ENCODE measurements at places on chromosomes 13 and 19.

- DNase-seq: no peak
Measured at GRCh38 chr13:27980280-27980998, 8.1 kb downstream of the URAD start.

- no peak for DNase-seq
Measured at GRCh38 chr19:49861541-49862378, 5.6 kb downstream of the PNKP start.

- no peak for DNase-seq
Measured at GRCh38 chr13:95671597-95671996, 5.3 kb upstream of the DNAJC3 start.

- DNase-seq: peak; percentile 5
Measured at GRCh38 chr19:38944981-38945506, 14.3 kb downstream of the MRPS12 start.

- no peak for DNase-seq
Measured at GRCh38 chr13:97212601-97213040, 9.5 kb upstream of the MBNL2 start.

GRCh38 chr19:29544656-29545360 is 19.0 kb downstream of the VSTM2B start:
- DNase-seq: no peak

DNA sequence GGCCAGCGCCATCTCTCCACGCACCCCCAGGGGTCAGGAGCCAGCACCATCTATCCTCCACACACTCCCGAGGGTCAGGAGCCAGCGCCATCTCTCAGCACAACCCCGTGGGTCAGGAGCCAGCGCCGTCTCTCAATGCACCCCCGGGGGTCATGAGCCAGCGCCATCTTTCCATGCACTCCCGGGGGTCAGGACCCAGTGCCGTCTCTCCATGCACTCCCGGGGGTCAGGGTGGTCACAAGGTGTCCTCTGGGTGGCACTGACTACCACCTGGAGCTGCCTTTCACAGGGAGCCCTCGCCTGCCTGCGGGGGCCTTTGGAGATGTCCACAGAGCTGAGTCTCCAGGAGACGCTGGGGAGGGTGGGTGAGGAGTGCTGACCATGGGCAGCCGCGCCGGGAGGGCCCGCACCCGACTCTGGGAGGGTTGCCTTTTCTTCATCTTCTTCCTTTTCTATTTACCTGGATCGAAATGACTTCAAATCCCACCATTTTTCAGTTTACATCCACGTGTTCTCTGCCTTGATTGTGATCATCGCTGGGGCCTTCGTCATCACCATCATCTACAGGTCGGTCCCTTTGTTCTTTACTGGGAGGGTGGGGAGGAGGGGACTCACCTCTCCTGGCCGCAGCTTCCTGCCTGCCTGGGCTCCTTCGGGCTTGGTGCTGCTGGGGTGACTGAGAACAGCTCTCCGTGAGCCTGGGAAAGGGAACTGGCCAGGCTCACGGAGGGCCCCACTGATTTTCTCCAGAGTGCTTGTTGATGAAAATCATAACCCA is 19.1 kb downstream of the TEX29 start:
- no peak for DNase-seq

DNA sequence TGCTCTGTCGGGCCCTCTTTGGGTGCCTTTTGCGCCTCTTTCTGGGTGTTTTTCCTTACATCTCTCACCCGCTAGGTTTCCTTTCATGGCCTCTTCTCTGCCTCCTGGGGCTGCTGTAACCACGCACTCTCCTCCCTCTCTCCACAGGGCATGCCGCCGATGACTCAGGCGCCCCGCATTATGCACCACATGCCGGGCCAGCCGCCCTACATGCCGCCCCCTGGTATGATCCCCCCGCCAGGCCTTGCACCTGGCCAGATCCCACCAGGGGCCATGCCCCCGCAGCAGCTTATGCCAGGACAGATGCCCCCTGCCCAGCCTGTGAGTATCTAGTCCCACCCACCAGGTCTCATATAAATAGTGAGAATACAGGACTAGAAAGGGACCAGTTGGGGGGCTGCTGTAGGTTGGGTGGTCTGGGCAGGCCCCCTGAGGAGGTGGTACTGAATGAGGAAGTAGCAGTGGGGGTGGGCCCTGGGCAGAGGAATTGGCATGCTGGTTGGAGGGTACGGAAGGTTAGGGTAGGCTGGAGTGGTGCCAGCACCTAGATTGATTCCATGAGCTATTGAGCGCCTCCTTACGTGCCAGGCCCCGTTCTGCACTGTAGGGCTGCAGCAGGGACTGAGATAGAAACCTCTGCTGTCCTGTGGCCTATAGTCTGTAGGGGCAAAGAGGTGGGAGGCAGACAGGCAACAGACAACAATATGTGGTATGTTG is 11.9 kb downstream of the SNRPA start:
- DNase-seq: no peak

- no peak for DNase-seq
Measured at GRCh38 chr13:89695343-89696257, 1651.9 kb upstream of the MIR17HG start.

DNA sequence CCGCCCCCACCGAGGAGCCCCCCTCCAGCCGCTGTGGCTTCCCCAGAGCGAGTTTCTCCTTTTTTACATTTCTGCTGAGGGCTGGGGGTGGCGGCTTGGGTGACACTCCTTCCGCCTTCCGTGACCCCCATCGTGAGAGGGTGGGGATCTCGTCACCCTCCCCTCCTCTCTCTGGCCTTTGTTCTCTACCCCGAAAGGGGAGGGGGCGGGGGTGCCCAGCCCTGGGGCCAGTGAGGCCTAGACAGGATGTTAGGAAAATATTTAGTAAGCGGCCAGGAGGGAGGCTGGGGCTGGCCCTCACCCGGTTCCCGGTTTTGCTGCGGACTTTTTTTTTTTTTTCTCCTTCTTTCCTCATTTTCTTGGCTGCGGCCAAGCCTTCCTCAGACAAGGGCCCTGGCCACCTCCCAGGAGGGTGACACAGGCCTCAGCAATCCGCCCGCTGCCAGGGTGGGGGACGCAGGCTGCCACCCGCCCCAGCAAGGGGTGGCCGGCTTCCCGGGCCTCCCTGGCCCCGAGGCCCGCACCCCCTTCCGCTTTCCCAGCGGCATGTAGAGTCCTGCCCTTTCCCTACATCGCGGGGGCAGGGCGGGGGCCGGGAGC is 3.9 kb downstream of the MIDN start:
- DNase-seq: peak; percentile 55

- DNase-seq: no peak
Measured at GRCh38 chr13:58032676-58033460, 401.3 kb downstream of the PCDH17 start.

GRCh38 chr19:17107546-17108452 is 32.2 kb downstream of the MYO9B start:
- DNase-seq: no peak

- peak; percentile 94 for DNase-seq
Measured at GRCh38 chr19:39403331-39404312, 3.0 kb upstream of the ZFP36 start.

DNA sequence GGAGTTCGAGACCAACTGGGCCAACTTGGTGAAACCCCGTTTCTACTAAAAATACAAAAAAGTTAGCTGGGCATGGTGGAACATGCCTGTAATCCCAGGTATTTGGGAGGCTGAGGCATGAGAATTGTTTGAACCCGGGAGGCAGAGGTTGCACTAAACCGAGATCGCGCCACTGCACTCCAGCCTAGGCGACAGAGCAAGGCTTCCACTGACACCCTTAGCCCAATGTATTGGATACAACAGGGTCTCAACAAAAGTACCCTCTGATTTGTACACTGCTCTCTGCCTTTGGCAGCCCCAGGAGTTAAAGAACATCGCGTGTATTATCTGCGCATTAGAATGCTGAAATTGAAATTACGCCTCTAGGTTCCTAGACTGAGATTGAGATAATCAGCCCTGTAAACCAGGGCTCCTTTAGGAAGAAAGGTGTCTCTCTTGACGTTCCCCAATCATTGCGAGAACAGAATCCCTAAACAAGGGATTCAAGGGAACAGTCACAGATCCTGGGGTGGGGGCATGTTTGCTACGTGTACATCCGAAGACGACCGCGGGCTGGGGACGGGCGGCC is 21.9 kb downstream of the IPO5 start:
- DNase-seq: no peak

DNA sequence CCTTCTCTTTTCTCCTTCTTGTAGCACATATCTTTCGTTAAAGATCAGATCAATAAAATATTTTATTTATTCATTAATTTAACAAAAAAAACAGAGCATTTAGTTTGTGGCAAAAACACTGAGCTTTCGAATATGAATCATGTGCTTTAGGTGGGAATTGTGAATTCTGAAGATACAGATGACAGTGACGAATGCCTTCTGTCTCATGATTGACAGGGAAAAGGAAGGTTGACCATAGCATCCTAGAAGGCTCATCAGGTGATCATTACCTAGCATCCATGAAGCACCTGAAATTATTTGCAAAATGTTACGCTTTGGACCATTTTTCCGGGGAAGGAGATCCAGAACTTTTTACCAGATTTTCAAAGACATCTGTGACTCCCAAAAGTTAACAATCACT is 3.8 kb downstream of the ARL11 start:
- DNase-seq: no peak

- no peak for DNase-seq
Measured at GRCh38 chr13:71217827-71218226, 649.2 kb downstream of the DACH1 start.

DNA sequence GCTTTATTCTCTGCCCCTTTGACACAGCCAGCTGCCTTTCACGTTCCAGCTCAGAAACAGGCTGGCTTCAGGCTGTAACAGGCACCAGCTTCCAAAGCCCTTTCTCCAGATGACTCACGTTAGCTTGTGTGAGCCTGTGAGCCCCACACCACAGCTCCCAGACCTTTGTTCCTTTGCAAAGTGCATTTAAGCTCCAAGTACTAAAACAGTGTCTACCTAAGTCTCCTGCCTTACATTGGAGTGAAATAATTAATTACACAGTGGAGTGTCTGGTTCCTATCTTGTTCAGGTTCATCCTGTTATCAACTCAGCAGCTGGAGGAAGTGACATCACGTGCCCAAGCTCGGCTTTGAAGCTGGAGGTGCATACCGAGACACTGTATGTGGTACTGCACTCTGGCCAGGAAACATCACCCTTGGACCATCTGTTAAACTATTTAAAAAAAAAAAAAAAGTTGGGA is 475.8 kb downstream of the FOXO1 start:
- peak; percentile 23 for DNase-seq

- DNase-seq: no peak
Measured at GRCh38 chr13:106756446-106756845, 188.5 kb upstream of the ARGLU1 start.

DNA sequence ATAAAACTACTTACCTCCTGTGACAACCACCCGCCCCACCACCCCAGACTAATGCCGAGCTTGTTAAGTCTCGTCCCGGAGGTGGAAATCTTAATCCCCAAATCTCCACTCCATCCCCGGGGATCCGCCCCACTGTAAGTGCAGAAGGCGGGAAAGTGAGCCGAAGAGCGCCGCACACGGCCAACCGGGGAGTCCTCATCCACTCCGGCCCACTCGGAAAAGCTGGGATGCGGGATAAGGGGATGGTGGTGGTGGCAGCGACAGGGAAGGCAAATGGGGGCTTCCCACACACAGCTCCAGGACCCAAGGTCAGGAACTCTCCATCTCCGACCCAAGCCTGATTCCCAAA is 621 bp downstream of the FBL start:
- no peak for DNase-seq

- DNase-seq: no peak
Measured at GRCh38 chr13:113969973-113970611, 3.8 kb downstream of the C13orf46 start.

DNA sequence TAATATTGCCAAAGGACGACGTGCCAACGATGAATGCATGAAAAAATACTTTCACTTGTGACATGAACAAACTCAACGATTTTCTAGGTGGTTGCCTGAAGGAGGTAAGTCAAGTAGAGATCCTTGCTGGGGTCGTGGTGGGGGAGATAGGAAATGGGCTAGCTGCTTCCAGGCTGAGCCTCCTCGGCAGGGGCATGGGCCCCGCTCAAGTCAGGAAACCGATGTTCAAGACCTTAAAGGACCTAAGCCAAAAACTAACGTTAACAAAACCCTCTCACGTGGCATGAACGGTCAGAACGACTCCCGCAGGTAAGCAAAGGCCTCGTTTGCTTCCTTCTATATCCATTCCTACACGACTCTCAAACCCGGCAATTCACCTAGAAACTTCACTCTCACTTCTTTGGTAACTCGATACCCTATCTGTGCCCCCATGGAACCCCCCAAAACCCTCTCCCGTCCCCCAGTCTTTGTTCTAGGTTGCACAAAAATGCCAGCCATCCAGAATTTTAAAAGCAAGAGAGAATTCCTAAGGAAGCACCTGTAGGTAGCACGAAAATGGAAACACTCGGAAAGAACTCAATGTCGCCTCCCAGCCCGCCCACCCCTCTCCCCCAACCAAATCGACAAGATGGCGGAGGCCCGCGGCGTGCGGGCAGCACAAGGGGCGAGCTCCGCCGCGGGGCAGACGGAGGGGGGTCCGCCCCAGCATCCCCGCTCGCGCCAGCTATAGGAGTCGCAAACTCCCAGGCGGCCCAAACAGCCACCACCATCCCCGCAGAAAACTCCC is 13.6 kb downstream of the ACP4 start:
- no peak for DNase-seq

DNA sequence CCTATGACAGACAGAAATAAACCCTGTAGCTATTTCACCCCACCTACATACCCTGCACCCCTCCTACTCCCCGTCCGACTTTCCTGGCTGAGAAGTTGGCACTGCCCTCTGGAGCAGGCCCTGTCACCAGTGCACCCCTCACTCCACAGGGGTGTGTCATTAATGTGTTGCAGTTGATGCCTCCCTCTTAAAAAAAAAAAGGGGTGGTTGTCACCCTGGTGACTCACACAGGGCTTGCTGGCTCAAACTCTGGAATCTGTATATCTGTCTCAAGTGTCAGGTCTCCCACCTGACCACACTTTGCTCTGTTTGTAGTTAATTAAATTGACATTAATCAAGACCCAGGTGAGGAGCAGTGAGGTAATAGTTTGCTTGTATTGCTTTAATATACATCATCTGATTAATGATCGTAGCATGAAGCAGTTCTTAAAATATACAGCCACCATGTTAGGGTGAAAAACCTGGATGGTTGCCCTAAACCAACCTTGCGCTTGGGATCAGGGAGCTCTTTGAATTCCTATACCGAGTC is 2.0 kb upstream of the GATAD2A start:
- no peak for DNase-seq

DNA sequence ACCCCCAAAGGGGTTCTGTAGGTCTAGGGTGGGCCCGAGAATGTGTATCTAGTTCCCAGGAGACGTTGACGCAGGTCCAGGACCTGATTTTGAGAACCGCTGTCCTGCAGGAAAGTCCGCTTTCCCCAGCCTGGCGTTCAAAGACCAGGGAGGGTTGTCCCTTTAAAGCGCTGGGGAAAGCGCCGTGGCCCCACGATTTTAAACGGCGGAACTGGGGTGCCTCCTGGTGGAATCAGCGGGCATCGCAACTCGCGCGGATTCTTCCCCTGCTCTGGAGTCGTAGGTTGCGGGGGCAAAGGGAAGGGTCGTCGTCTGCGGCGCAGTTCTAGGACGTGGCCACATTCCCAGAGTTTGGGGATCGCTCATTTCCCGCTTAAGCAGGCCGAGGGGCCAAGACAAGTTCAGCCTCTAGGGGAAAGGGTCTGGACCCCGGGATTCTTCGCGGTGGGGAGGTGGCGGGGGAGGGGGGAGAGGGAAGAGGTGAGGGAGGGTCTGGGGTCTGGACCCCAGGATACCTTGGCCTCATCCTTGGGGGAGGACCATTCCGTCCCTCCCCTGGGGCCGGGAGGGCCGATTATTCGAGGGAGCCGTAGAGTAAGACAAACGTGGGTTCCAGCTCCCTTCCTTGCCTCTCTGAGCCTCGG is 7.7 kb downstream of the PNMA8B start:
- peak; percentile 64 for DNase-seq

Data from effector CD8-positive, alpha-beta T cell (primary cell).